ENCODE measurements at places on chromosomes 6 and 20.

DNA sequence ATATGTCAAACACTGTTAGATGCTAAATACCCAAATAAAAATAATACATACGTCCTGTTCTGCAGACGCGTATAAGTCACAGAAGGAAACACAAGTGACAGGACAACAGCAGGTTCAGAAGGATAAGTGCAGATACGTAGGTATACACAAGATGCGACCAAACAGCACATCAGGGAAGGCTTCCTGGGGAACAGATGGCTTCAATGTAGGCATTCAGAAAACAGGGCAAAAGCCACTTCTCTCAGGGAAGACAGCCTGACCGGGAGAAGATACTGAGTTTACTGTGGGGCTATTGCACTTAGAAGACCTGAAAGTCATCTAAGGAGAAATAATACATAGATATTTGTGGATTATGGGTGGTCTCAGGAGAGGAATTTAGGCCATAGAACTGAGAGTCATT lies 1.9 kb downstream of the HLA-DPA1 start:
- no peak for DNase-seq

DNA sequence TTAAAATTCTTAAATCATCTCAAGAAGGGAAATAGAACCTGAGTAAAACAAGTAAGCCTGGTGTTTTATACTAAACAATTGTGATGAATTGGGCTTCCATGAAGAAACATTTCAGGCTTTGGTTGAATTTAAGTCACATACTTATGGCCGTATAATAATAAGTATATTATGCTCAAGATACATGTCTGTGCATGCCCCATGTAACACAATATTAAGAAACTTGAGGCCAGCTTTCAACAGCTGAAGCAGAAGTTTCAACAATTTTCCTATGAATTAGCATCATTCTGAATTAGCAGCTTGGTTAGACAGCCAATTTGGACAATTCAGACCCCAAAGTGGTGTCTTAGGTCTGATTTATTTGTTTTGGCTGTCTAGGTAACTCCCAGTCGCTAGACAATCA lies 243.7 kb downstream of the MYLK4 start:
- DNase-seq: no peak

DNA sequence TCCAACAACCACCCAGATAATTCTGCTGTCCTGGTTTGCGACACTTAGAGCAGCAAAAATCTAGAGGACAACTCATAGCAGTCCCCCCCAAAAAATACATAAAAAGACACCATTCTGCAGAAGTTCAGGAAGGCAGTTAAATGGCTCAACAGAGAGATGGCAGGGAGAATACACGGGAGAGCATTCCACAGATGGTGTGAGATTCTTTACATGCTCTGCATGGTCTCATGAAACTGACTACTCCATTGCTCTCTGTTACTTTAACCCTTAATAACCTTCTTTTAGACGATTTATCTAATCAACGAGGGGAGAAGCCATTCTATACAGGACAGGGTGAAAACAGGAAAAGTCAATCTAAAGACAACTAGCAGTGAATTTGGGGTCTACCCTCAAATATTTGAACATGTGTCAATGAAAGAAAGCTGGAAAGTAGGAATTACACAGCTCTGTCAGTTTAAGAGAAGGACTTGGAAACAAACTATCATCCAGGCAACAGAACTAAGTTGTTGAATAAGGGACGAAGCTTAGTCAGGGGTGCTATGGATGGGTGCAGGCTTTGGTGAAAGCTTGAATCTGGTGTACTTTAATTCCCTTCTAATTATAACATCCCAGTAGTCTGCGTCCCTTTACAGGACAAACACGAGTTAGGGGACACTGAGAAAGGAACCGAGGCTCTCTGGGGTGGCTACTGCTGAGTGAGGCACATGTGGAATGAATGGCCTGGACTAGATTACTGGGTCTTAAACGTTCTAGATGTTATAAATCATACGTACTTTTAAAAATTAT lies 5.1 kb downstream of the PERP start:
- no peak for DNase-seq

- no peak for DNase-seq
These were observed 28.4 kb upstream of the KCNK16 start for GRCh38 chr6:39350723-39351505.

DNA sequence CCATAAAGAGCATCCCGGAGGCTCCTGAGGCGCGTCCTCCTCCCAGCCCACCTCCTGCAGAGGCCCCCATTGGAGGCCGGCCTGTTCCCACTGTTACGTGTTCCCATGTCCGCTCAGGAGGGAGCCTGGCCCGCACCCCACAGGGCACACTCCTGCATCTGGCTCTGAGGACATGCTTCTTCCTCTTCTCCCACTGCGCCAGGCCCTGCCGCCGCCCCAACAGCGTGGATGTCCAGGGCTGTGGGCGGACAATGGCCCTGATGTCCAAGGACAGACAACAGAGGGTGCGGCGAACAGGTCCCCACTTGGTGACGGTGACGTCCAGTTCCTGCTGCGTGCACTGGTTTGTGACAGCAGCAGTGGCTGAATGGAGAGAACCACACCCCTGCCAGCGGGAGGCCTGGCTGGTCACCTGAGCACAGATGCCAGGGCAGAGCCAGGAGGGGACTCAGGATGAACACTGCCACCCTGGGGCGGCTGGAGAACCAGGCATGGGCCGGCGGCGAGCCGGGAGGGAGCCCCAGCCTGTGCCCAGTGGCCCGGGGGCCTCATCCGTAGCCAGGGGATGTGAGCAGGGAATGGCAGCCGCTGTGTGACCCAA lies 26.6 kb downstream of the FRMD1 start:
- DNase-seq: no peak

GRCh38 chr20:45080867-45081624 lies 19.9 kb downstream of the KCNS1 start:
- DNase-seq: no peak

- DNase-seq: no peak
These were observed 18.0 kb upstream of the DSE start for GRCh38 chr6:116352515-116353471.

GRCh38 chr6:105797983-105798453 lies 288.1 kb upstream of the PRDM1 start:
- DNase-seq: peak; percentile 56

GRCh38 chr6:139290787-139291311 lies 949 bp downstream of the TXLNB start:
- peak; percentile 26 for DNase-seq

DNA sequence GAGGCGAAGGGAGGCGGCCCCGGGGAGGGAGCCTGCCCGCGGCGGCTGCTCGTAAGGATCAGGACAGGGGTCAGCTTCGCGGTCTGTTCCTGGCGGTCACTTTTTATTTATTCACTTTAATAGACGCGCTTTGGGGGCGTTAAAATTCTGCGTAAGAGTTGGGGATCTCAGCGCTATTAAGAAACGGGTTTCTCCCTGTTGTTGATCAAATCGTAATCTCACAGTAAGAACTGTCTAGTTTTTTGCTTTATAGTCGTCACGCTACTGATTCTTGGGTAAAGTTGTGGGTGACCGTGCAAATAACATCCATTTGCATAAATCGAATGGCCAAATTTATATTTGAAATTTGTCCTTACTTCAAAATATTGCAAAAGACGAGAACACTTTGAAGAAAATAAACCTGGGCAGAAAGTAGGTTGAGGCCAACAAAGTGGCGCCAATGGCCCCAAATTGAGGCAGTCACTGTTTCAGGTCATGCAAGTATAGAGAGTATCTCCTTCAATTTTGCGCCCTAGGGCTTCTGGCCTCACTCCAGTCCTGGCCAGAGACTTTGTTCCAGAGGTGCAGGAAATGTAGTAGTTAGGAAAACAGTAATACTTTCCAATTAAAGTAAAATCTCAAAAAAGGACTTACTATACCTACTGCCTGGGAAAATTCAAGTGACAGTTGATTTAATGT lies 963 bp upstream of the RMND1 start:
- peak; percentile 60 for DNase-seq

DNA sequence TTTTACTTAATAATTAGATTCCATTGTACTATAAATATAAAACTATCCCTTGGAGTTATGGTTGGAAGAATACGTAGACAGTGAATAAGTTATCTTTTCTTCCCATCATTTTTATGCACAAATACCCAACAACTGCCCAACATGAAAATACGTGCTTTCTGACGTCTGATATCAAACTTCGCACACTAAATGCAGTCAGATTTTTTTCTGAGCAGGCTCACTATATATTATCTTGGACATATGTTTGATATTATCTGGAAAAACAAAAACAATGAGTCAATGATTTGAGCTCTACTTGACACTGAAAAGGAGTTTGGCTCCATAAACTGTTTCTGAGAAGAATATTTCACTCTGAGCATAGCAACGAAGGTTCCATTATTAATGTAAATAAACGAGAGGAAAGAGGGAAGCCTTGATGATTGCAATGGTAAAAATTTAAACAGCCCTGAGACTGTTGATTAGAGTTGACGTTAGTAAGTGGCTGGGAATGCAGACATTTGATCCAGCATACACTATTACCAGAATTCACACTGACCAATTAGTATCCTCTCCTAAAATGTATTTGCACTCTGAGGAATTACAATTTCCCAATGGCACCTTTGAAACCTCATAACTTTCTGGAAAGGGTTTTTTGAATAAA lies 1090.0 kb downstream of the EPHA7 start:
- no peak for DNase-seq

DNA sequence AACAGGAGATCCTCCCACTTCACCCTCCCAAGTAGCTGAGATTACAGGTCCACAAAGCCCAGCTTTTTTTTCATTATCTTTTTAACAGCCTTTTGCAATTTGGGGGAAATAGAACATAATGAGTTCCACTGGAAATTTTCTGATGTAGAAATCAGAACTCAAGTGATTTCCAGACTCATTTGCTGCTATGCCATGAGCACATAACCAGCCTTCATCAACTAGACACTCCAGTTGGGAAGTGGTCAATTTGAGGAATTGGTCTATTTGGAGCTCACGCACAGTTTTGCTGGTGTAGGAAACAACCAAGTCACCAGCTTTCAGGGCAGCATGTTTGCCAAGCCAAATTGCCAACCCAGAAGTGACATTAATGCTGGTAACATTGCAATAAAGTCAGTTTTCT lies 86.7 kb downstream of the MAFB start:
- no peak for DNase-seq

DNA sequence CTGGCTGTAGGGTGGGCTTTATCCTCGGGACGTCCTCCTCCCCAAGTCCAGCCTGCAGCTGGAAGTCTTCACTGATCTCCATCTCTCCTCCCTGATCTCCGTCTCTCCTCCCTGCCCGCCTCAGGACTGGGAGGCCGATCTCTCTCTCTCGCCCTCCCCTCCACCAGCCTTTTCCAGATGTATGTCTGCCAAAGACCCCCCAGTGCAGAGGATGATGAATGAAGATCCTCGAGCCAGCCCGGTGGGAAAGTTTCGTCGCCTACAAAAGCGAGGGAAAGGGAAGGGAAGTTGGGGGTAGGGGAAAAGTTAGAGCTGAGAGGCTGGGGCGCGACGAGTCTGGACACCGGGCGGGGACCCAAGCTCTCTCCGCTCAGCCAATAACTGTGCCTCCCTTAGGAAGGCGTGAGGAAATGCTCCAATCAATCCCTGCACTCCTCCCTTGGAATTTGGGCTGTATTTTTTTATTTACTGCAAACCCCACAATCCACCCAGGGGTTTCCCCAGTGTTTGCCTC lies 595 bp upstream of the SRF start:
- peak; percentile 84 for DNase-seq

GRCh38 chr20:39381595-39381994 lies 419.5 kb downstream of the DHX35 start:
- DNase-seq: no peak

DNA sequence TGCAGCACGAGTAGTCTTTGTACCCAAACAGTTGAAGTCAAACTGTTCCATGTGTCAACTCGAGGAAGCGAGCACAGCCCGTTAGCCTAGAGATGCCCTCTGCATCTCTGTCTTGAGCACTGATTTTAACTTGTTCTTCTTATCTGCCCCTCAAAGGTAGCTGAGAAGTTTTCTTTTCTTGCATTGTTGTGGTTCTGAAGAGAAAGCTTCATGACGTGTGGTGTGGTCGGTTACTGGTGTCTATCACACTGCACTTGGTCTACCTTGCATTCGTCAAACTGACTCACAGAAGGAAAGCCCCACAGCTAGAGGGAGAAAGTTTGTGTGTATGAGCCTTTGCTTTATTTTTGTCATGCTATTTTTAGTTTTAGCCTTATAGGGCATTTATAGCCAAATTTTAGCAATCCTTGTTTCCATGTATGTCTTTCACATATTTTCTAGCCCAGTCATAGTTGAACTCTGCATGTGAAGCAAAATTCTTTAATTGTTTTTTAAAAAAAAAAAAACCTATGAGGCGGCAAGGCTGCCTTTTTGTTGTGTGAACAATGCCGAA lies 115.1 kb downstream of the JAG1 start:
- no peak for DNase-seq

GRCh38 chr6:41090841-41091761 lies 18.3 kb downstream of the NFYA start:
- no peak for DNase-seq

GRCh38 chr6:2375443-2375842 lies 130.0 kb upstream of the GMDS start:
- DNase-seq: no peak

DNA sequence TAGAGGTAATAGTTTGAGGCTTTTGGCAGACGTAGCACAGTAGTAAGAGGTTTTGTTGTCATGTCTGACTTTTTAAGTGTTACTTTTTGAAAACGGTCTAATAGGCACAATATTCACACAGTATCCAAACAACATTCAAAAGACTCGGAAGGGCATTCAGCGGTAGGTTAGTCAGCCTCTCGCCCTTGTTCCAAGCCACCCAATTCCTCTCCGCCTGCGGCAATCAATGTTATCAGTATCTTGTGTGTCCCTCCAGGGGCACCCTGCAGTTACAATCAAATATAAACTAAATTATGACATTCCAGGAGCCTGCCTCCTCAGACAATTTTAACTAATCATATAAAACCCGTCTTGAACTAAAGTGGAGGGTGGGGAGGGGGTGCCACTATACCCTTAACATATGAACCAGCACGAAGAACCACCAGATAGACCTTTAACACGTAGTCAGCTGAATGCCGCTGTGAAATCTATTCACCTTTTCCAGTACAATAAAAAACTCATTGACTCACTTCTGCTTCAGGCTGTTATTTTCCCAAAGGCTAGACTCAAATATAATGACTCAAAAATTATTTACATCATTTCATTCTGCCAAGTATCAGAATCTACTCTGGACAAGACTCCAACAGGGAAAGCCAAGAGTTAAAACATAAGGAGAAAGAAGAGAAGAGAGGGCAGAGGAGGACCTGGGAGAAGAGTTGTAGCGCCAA lies 1.6 kb downstream of the TENT5A start:
- DNase-seq: no peak

All from testis (tissue), 5 donors.